ENCODE measurements at places on chromosomes 3 and 15. TPM values are rescaled to one million over a fixed set of nuclear protein-coding genes. Genes with fewer than 3 reads are reported as not detected.

- no peak for DNase-seq
- no peaks in the 10 kb centered on the region for H3K27me3 ChIP-seq
- no peaks in the 10 kb centered on the region for H3K36me3 ChIP-seq
- H3K4me1 ChIP-seq, result no peaks in the 10 kb centered on the region
- no peak overlapping the region for H3K27ac ChIP-seq
These were observed 8.2 kb downstream of the NPAP1 start for GRCh38 chr15:24683736-24684135.

DNA sequence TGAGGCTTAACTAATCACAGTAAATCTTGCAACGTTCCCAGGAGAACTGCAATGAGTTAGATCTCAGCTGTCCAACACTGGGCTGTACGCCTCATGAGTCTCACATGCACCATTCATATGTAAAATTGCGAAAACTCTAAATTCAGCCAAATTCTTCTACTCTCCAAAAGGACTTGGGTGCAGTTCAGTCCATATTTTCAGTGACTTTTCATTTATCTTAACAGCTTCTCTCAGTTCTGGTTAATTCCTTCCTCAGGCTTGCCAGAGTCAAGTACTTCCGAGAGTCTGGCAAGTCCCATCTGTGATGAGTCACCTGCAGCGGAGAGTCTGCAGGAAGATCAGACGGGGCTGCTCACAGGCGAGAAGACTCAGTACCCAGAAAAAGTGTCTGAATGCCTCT, 11.5 kb downstream of the CCDC80 start:
- H3K36me3 ChIP-seq, result no peaks in the 10 kb centered on the region
- H3K27ac ChIP-seq, result no peak overlapping the region
- H3K4me3 ChIP-seq, result no peak overlapping the region
- no peaks in the 10 kb centered on the region for H3K4me1 ChIP-seq

DNA sequence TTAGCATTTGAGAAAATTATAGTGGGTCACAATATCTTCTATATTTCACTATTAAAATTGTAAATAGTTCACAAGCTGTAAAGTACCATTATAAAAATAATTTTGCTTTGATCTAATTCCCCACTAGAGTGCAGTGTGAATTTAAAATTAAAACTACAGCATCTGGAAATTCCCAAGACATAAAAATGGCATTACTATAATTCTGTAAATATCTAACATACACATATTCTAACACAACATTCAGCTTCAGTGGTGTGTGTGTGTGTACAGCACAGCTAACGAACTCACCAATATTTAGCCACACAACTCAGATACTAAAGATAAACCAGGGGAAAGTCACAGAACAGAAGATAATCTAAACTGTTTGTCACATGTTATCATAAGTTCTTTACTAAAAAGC, 424.9 kb upstream of the ZNF385D start:
- no peak for DNase-seq
- H3K4me3 ChIP-seq, result no peak overlapping the region
- no peaks in the 10 kb centered on the region for H3K4me1 ChIP-seq
- H3K27ac ChIP-seq, result no peak overlapping the region
- H3K27me3 ChIP-seq, result no peaks in the 10 kb centered on the region

DNA sequence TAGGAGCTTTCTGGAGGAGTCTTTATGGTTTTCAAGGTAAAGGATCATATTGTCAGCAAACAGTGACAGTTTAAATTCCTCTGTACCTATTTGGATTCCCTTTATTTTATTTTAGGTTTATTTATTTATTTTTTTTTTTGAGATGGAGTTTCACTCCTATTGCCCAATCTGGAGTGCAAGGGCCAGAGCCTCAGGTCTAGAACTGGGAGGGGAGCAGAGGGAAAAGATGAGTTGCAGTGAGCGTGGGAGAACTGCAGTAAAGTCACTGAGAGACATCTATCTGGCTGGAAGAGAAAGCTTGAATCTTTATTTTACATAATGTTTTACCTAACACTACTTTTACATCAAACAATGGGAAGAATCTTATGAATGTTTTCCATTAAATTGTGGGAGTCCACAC, 49.5 kb upstream of the GK5 start:
- no peaks in the 10 kb centered on the region for H3K27me3 ChIP-seq
- no peak overlapping the region for H3K4me3 ChIP-seq
- DNase-seq, result no peak
- H3K36me3 ChIP-seq, result peaks cover 20% of the 10 kb centered on the region
- peaks cover 61% of the 10 kb centered on the region for H3K4me1 ChIP-seq
- peak overlapping the region; percentile 87 for H3K27ac ChIP-seq

GRCh38 chr3:5809586-5810246, 622.2 kb downstream of the EDEM1 start:
- H3K36me3 ChIP-seq, result no peaks in the 10 kb centered on the region
- no peaks in the 10 kb centered on the region for H3K27me3 ChIP-seq
- no peak for DNase-seq
- H3K4me1 ChIP-seq, result no peaks in the 10 kb centered on the region
- no peak overlapping the region for H3K27ac ChIP-seq

GRCh38 chr3:29649815-29650547, 369.1 kb downstream of the RBMS3 start:
- H3K36me3 ChIP-seq, result no peaks in the 10 kb centered on the region
- H3K4me3 ChIP-seq, result no peak overlapping the region
- no peaks in the 10 kb centered on the region for H3K27me3 ChIP-seq
- no peak for DNase-seq

- no peaks in the 10 kb centered on the region for H3K36me3 ChIP-seq
- H3K4me1 ChIP-seq, result no peaks in the 10 kb centered on the region
- H3K27ac ChIP-seq, result no peak overlapping the region
- DNase-seq, result no peak
- peaks cover 21% of the 10 kb centered on the region for H3K27me3 ChIP-seq
These were observed 39.5 kb upstream of the UBE3A start for GRCh38 chr15:25478313-25478712.

- DNase-seq, result no peak
- H3K27ac ChIP-seq, result no peak overlapping the region
- H3K4me3 ChIP-seq, result no peak overlapping the region
- peaks cover 6% of the 10 kb centered on the region for H3K27me3 ChIP-seq
- peaks cover 3% of the 10 kb centered on the region for H3K4me1 ChIP-seq
These were observed 43.2 kb upstream of the EPHB1 start for GRCh38 chr3:134751831-134752230.

- DNase-seq, result peak; percentile 98
- no peaks in the 10 kb centered on the region for H3K27me3 ChIP-seq
- H3K4me1 ChIP-seq, result peaks cover 9% of the 10 kb centered on the region
- H3K27ac ChIP-seq, result peak within 1 kb of the TSS; percentile 100
These were observed at the start of gene THUMPD3 for GRCh38 chr3:9362731-9363530. TSS of gene THUMPD3 (plus strand) at chr3:9363054. CDS start at chr3:9365069, 2,015 bp downstream.

DNA sequence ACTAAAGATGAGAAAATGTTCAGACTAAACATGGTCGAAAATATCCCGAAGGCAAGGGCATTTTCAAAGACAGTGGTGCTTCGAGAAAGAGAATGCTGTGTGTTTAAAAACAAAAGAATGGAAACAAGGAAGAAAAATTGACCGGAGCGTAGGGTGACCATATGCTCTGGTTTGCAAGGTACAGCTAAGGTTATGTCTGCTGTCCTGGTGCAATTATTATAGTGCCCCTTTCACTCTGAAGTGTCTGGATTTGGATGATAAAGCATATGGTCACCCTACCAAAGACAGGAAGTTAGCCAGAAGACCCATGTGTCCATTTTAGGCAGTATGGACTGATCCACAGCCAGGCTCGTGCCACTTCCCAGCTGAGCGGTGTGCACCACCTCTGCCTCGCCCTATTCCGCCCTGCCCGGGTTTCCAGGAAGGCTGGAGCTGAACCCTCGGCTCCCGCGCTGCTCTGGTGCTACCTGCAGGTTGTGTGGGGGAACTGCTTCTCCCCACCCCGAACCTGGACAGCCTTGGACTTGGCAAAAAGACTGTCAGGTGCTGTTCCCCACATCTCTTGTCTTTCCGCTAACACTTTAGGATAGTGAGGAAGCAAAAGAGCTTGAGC, 25.2 kb downstream of the GOLGA6D start:
- peaks cover 43% of the 10 kb centered on the region for H3K27me3 ChIP-seq

DNA sequence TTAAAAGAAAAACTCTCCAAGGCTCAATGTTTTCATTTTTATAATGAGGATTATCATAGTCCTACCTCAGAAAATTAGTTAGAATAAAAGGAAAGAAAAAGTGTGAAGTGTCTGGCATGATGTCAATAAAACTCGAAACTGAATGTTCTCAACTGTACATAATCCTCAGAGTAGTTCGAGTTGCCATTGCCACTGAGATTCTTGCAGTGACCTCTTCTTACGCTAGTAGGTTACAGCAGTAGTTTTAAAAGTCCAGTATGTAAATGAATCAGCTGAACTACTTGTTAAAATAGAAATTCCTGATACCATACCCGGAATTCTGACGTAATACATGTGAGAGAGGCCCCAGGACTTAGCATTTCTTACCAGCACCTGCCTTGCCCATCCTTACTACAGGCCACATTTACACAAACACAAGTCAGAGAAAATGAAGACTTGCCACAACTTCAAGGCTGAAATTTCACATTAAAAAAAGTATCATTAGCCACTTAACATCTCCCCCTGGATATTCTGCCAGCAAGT, 502.6 kb downstream of the FGF12 start:
- DNase-seq, result no peak
- no peak overlapping the region for H3K4me3 ChIP-seq
- no peak overlapping the region for H3K27ac ChIP-seq
- no peaks in the 10 kb centered on the region for H3K4me1 ChIP-seq

DNA sequence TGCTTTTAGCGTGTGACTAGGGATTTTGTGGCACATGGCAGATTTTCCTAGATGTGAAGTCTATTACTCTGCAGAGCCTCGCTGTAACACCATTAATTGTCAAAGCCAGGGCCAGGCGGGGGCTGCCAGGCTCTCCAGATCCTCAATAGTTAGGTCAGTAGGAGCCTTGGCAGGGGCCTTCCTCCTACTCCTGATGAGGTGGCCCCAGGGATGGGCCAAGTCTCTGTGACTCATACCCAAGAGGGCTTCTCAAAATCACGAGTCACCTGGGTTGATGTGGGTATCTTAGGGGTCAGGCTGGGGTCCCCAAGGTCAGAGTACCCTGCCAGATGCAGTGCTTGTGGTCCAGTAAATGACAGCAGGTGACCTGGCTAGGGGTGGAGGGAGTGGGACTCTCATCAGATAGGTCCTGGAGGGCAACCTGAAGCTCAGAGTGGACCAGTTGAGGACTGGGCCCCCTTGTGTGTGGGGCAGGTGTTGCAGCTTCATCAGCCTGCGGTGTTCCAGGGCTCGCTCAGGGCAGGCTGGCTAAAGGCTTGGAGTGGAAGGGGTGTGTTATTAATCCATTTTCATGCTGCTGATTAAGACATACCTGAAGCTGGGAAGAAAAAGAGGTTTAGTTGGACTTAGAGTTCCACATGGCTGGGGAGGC, 88.5 kb upstream of the MYZAP start:
- peaks cover 31% of the 10 kb centered on the region for H3K27me3 ChIP-seq
- H3K27ac ChIP-seq, result no peak overlapping the region
- H3K36me3 ChIP-seq, result no peaks in the 10 kb centered on the region
- no peak for DNase-seq

DNA sequence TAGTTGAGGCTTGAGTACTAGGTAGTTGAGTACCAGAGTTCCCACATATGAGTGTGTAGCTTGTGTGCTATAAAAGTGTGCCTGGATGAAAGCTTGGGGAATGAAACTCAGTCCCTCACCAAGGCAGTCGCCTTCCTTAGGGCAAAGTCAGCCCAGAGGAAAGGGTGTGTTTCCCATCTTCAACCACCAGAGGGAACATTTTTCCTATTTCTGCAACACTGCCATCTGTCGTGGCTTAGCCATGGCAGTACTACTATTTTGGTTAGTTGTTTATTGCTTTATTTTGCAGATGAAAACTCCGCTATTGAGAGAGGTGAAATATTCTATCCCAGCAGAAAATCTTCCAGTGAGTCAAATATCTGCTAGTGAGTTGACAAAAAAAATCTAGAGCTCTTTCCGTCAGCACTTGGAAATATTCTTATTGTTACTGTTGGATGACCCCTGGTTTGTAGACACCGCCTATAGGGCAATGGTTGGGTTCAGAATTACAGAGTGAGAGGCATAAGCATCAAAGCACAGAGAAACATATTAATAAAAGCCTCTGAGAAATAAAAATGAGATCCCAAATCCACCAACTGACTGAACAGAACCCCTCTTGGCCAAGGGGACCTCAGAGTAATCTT, 239.9 kb downstream of the CPNE4 start:
- no peaks in the 10 kb centered on the region for H3K36me3 ChIP-seq
- no peak overlapping the region for H3K4me3 ChIP-seq
- no peak overlapping the region for H3K27ac ChIP-seq
- peaks cover 8% of the 10 kb centered on the region for H3K27me3 ChIP-seq
- H3K4me1 ChIP-seq, result peaks cover 15% of the 10 kb centered on the region

GRCh38 chr3:149401212-149401925, 23.9 kb upstream of the TM4SF1 start:
- DNase-seq, result no peak
- H3K27me3 ChIP-seq, result peaks cover 6% of the 10 kb centered on the region
- H3K4me1 ChIP-seq, result no peaks in the 10 kb centered on the region
- no peak overlapping the region for H3K27ac ChIP-seq
- H3K4me3 ChIP-seq, result no peak overlapping the region
- H3K36me3 ChIP-seq, result no peaks in the 10 kb centered on the region

DNA sequence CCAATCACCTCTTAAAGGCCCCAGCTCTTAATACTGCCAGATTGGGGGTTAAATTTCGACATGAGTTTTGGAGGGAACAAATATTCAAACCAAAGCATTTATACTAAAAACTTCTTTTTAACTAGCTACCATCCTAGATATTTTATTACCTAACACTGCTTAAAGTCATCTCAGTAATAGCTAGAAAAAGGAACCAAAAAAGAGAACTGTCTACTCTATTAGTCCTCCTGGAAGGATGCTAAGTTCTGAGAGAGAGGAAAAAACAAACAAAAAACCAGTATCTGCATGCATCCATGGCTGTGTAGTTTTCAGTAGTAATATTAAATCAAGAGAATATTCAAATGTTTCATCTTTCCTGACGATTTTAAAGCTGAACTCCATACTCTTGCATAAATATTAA, 5.8 kb downstream of the CPOX start:
- peaks cover 31% of the 10 kb centered on the region for H3K36me3 ChIP-seq
- H3K4me1 ChIP-seq, result peaks cover 48% of the 10 kb centered on the region
- H3K27me3 ChIP-seq, result no peaks in the 10 kb centered on the region
- H3K4me3 ChIP-seq, result no peak overlapping the region

GRCh38 chr3:148075771-148076716, 621.7 kb upstream of the AGTR1 start:
- H3K27ac ChIP-seq, result no peak overlapping the region
- H3K36me3 ChIP-seq, result no peaks in the 10 kb centered on the region
- no peaks in the 10 kb centered on the region for H3K4me1 ChIP-seq
- no peaks in the 10 kb centered on the region for H3K27me3 ChIP-seq

GRCh38 chr3:190566043-190566933, 52.4 kb downstream of the IL1RAP start:
- peak overlapping the region; percentile 88 for H3K27ac ChIP-seq
- DNase-seq, result peak; percentile 89
- peaks cover 31% of the 10 kb centered on the region for H3K4me1 ChIP-seq
- H3K27me3 ChIP-seq, result no peaks in the 10 kb centered on the region
- H3K36me3 ChIP-seq, result peaks cover 14% of the 10 kb centered on the region
- peak overlapping the region; percentile 51 for H3K4me3 ChIP-seq

The CCDC9B gene
- total RNA-seq, result 0.47 TPM

The ANKRD63 gene
- total RNA-seq, result not detected

The TM4SF1 gene
- not detected for total RNA-seq

The CLDN18 gene
- not detected for total RNA-seq

The NECTIN3 gene
- 8.6 TPM for total RNA-seq

The ARNT2 gene
- total RNA-seq, result not detected

The KBTBD13 gene
- not detected for total RNA-seq
